ENCODE measurements at places on chromosomes 2 and 18.

- no peak for DNase-seq
These were observed 200.8 kb downstream of the SLC8A1 start for GRCh38 chr2:40251137-40251536.

DNA sequence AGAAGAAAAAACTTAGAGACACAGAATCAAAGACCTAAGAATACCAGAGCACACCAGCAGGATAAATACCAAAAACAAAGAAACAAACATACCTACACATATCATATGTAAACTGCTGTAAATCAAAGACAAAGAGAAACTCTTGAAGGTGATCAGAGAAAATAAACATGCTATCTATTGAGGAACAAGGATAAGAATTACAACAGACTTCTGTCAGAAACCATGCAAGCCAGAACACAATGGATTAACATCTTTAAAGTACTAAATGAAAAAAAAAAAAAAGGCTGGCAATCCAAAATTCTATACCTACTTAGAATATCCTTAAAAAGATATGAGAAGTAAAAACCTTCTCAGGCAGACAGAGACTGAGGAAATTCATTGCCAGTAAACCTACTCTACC lies 51.6 kb upstream of the MGAT4A start:
- DNase-seq = no peak

DNA sequence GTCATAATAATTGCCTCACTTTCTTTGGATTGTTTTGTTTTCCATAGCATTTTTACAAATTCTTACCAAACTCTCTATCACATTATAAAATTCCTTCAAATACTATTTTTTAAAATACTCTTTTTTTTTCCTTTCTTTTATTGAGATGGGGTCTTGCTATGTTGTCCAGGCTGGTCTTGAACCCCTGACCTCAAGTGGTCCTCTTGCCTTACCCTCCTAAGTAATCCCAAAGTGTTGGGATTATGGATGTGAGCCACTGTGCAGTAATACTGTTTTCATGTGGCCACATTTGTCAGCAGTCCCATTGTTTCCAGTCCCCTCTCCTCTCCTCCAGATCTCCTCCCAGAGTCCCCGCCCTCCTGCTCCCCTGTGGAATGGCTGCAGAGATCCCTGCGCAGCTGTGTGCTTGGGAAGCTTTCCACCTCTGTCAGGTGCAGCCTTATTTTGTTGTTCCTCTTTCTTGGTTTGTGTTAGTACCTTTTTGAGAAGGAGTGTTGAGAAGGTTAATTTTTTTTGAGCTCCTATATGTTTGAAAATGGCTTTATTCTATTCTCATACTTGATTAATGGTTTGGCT lies 227.3 kb downstream of the LOXHD1 start:
- DNase-seq = no peak

DNA sequence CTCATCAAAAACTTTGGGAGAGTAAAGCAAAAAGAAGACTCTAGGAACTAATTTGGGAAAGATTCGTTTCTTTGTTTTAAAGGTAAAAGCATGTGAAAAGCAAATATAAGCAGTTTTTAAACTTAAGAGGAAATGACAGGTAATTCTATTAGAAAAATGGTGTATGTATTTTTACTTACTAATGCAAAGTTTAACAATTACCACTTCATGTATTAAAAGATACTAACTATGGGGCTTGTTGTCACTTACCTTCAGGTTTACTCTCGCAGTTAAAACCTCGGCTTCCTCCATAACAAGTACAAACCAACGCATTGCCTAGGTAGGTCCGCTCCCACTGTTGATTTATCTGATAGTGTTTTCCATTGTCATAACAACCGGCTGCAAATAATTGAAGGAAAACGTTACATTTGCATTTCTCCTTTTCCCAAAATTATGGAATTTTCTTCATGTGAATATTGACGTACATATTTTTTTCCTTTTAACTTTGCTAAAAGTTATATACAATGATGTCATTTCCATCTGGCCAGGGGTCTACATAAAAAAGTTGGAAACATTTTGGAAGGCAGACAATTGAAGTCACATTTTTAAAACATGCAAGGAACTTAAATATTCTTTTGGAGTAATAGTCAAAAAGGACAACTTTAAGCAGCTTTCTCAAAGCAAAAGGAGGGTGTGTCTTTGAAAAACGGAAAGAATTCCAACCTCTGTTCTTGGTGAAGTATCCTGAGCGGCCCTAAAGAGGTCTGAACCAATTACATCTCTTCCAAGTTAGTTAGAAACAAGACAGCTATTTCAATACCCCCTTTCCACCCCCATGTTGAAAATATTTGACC lies 1.2 kb downstream of the FN1 start:
- DNase-seq = no peak

GRCh38 chr2:28487258-28487657 lies 8.6 kb upstream of the PLB1 start:
- DNase-seq = no peak

GRCh38 chr2:216404010-216404618 lies 8.2 kb upstream of the SMARCAL1 start:
- no peak for DNase-seq

- no peak for DNase-seq
These were observed 49.5 kb downstream of the IKZF2 start for GRCh38 chr2:213101692-213102460.

DNA sequence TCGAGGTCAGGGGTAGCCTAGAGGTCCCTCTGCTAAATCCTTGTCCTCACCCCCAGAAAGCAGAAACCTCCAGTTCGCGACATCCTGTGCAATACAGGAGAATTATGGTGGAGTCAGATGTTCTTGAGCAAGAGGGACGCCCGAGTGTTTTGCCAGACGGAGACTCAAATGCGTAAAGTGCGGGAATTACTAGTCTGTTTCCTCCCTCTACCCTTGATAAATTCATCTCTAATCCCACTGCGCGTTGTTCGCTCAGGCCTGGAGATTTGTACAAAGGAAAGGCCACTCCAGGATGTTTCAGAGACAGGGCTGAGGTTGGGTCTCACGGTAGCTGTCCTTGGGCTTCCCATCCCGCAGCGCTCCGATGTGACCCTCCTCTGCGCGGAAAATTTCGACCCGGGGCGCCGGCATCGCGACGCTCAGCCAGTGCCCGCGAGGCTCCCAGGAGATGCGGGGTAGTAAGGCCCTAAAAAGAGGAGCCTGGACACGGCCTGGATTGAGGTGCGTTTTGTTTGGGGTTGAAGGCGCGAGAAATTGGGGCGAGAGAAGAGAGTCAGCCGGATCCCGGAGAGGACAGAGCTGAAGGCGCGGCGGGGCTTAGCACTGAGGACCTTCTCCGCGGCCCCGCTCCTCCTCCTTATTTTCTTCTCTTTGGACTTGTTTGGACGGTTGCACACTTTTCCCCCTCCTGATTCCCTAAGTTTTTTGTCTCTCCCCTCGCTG lies 2.6 kb upstream of the NEUROD1 start:
- DNase-seq = no peak

GRCh38 chr2:3173031-3173430 lies 204.6 kb downstream of the EIPR1 start:
- no peak for DNase-seq

GRCh38 chr18:51953521-51953920 lies 386.5 kb upstream of the DCC start:
- DNase-seq = no peak

Data from Caco-2 (cell line).